ENCODE measurements at places on chromosomes 12 and 14.

DNA sequence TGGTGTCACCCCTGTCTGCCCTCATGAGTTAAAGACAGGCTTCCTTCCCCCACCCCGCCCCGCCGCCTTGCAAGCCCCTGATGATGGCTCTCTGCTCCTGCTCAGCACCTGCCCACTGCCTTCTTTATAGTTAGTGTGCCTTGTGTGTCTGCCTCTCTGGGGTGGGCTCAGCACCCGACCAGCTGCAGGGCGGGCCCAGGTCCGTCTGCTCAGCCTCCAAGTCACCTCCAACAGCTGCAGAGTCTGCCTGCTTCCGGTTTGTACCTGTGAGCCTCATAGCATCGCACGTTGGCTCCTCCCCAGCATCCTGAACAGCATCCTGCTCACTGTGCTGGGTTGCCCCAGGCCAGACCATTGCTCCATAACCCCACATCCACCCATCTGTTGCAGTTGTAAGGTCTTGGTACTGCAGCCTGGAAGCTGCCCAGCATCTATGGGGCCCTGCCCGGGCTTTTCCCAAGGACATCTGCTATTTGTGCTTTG is 3.5 kb downstream of the TGFB3 start:
- DNase-seq = no peak

- no peak for DNase-seq
Observed at GRCh38 chr14:35088514-35088913, 33.3 kb downstream of the PPP2R3C start.

DNA sequence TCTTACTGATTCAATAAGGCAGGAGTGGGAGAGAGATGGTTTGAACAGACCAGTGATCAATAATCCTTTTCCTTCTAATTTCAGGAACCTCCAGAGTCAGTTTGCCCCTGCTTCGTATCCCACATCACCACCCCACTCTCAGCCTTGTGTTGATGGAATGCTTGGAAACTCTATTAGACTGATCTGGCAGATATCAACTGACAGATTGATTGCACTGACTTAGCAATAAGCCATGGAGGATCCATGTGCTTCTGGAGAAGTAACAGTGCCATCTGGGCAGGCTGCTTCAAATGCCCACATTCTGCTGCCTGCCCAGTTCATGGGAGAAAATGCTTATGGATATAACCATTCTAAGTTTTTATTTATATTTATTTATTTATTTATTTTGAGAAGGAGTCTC is 218.0 kb downstream of the SLC2A13 start:
- DNase-seq = no peak

DNA sequence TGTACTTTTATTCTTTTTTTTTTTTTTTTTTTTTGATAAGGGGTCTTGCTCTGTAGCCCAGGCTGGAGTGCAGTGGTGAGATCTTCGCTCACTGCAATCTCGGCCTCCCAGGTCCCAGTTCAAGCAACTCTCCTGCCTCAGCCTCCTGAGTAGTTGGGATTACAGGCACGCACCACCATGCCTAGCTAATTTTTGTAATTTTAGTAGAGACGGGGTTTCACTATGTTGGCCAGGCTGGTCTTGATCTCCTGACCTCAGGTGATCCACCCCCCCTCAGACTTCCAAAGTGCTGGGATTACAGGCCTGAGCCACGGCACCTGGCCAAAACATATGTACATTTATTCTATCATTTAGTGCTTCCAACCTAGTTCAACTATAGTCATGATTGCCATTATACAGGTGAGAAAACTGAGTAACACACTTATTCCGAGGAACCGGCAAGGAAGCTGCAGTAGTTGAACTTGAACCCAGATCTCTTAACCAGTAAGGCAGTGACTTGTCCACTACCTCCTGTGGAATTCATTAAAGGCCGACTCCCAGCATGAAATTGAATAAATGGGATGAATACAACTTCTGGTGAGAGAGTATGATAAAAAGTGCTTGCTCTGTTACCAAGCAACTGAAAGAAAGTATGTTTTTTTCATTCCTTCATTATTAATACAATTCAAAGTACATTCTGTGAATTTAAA is 755 bp upstream of the ATF7IP start:
- DNase-seq = no peak

- DNase-seq = no peak
Observed at GRCh38 chr14:88386256-88386794, 868 bp downstream of the SPATA7 start.

DNA sequence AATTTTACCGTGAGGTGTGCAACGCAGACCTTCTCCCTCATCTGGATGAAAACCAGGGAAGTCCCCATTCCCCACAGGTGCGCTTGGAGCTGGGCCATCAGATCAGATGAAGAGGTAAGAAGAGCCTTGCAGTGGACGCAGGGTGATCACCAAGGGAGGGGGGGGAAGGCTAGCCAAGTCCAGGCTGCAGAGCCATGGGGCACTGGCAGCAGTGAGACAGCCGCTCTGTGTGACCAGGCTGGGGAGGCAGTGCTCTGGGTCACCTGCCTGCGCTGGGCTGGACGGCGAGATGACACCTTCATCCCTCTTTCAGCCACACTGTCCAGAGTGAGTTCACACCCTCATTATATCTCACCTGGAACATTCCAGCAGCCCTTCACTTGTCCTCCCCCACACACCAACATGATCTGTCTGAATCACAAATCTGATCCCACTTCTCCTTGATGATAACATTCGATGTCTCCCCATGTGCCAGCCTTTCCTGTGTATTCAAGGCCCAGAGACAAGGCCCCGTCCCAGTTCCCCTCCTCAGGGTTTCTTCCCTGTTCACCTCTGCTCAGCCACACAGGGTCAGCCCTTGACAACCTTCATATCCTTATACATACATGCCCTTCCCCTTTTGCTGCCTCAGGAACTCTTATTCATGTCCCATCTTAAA is 65.9 kb upstream of the VASH1 start:
- DNase-seq = no peak

GRCh38 chr12:2681450-2682205 is 113.1 kb upstream of the FKBP4 start:
- no peak for DNase-seq

Data from NCI-H1436 treated with DMSO at 0.1 percent for 48 hours (cell line).